H9 (cell line): ENCODE measurements at places on chromosomes 11 and 22.

DNA sequence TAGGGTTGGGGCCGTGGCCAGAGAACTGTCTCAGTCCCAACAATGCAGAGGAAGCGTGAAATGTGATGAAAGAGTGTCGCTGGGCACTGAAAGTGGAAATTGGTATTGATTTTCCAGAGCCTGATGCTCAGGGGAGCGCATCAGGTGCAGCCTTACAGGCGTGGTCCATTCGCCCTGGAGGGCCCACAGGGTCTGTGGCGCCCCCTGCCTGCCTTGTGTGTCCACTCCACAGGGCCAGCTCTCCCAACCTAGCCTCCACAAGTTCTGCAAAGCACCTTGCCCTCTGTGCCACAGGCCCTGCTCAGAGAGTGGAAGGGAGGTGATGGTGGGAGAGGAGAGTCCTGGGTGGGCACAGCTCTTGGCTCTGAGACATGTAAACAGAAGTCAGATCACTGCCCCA, 54.9 kb upstream of the LMO1 start:
- DNase-seq = peak; percentile 77

- peak; percentile 51 for DNase-seq
Measured at GRCh38 chr11:73152861-73153483, 10.9 kb upstream of the FCHSD2 start.

GRCh38 chr22:27381960-27382742, 419.4 kb downstream of the MN1 start:
- DNase-seq = peak; percentile 61

GRCh38 chr22:40966726-40967085, 15.5 kb downstream of the RBX1 start:
- no peak for DNase-seq

- DNase-seq = no peak
Measured at GRCh38 chr22:36136475-36136874, 24.1 kb downstream of the APOL3 start.

DNA sequence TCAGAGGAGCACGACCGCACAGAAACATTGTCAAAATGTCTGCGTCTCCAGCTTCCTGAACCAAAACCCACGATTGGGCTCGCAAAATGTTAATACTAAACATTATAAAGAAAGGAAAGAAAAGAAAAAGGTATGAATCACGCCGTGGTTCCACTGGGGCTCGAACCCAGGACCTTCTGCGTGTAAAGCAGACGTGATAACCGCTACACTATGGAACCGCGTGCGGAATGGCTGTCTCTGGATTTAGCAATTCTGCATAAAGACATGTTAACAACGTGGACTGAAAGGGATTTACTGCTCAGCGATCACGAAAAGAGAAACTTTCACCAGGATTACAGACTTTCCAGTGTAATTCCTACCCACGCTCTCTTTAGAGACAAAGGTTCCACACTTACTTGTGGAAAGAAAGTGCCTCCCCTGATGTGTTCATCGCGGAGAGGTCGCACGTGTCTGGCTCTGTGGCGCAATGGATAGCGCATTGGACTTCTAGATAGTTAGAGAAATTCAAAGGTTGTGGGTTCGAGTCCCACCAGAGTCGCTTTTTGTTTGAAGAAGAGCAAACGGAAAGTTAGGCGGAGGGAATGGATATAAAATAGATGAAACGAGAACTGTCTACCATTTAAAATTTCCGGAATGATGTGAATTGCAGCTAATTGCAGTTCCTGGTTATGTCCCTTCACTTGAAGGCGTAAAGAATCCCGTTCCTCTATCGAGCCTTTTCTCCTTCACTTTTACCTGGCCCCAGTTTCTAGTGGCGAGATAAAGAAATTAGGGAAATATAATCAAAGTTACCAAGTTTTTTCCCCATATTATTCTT, 39.7 kb downstream of the OR4D9 start:
- DNase-seq = peak; percentile 81

DNA sequence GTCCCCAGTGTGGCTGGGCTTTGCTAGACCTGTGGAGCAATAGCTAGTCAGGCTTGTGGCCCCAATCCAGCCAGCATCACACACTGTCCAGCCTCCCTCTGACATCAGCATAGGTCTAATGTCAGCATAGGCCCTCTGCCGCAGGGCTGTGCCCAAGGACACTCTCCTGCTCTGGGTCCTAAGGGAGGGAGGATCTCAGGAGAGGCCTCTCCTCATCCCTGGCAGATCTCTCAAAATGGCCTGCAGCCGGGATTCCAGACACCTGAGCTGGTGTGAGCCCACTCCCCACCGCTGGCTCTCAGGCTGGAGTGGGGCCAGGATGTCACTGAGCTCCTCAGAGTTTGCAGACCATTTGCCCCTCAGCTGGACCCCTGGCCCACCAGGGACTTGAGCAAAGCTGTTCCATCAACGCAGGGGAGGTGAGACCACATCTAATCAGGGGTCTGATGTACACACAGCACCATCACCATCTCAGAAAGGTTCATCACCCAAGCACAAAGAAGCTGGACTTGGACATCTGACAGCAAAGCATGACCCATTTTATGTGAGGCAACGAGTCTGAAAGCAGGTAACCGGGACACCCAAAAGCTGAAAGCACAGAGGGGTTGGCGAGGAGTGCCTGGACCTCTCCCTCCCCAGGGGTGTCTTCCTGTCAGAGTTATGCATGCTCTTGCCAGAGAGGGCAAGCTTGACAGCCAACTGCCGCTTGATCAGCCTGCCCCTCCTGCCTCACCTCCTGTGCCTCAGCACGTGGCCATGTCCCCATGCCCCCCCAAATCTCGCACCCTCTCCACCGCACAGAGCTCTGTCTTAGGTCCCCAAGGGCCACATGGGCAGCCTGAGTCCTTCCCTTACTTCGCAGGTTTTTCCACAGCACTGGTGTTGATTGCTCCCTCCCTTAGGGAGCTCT, 69.7 kb upstream of the SEPTIN5 start:
- peak; percentile 28 for DNase-seq

- DNase-seq = no peak
Measured at GRCh38 chr22:17781319-17782031, 7.2 kb upstream of the BID start.

DNA sequence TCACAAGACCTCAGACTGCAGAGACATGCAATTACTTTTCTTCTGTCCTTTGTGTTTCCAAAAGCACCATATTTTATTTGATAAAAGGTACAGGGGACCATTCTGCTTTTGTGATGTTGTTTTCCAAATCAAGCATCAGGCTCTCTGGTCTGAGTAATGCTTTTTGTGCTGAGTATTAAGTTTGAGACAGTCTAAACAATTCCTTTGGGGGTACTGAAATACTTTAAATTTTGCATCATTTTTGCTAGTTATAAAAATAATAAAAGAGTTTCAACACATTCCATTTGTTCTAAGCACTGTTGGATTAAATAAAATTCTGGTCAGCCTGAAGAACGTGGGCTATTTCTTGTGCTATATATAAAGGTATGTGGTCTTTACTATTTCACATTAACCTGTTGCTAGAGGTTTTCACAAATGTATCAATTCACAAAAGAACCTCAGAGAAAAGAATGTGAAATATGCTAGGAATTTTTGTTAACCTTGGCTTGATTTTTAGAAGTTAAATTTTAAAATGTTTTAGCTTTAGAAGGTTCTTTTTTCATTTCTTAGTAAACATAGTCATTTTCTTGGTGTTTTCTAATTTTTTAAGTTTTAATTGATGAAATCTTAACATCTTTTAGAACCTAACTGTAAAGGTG, 61.6 kb downstream of the C22orf31 start:
- no peak for DNase-seq

- DNase-seq = no peak
Measured at GRCh38 chr11:80502511-80502910, 1061.7 kb upstream of the TENM4 start.

DNA sequence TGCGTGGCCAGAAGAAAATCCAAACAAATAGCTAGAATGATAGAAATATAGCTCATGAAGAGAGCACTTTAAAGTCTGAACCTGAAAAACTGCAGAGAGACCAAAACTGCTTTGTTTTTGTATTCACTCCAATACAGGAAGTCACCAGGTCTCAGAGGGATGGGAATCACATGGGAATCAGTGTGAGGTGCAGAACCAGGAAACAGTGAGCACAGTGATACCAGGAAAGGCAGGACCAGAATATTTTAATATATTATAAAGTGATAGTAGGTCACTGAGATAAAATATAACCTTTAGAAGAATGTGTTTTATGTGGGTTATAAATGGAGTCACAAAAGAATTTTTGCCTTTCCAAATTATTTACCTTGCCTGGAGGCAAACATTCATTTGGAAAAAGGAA, 277.3 kb downstream of the CASP12 start:
- DNase-seq = no peak

GRCh38 chr11:73389134-73389525, 12.9 kb downstream of the RELT start:
- no peak for DNase-seq

DNA sequence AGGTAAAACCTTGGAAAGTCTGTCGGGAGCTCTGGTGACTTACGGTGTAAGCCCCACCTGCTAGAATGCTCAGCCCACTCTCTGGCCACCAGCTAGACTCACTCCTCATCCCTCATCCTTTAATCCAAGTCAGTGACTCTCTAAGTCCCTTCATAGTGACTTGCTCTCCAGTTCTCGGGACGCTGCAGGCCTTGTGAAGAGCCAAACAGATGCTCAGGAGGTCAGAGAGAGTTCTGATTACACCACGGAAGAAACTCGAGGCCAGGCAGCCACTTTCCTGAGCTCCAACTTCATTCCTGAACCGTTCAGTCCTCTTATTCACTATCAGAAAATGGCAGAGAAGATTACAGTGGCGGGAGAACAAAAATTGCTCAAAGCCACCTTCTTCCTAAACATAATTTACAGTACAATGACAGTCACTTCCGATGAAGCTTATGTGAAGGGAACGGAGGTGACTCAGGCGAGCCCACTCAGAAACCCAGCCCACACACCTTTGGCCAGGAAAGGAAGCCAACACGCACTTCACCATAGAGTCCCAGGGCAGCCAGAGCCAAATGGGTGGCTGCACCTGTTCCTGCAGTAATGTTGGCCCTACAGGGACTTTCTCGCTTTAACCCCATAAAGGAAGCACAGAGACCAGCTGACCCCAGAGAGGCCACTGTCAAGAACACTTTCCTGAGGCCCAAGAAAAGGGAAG, 100.4 kb downstream of the GALNT18 start:
- no peak for DNase-seq

GRCh38 chr11:80778941-80779340, 1338.1 kb upstream of the TENM4 start:
- DNase-seq = no peak

DNA sequence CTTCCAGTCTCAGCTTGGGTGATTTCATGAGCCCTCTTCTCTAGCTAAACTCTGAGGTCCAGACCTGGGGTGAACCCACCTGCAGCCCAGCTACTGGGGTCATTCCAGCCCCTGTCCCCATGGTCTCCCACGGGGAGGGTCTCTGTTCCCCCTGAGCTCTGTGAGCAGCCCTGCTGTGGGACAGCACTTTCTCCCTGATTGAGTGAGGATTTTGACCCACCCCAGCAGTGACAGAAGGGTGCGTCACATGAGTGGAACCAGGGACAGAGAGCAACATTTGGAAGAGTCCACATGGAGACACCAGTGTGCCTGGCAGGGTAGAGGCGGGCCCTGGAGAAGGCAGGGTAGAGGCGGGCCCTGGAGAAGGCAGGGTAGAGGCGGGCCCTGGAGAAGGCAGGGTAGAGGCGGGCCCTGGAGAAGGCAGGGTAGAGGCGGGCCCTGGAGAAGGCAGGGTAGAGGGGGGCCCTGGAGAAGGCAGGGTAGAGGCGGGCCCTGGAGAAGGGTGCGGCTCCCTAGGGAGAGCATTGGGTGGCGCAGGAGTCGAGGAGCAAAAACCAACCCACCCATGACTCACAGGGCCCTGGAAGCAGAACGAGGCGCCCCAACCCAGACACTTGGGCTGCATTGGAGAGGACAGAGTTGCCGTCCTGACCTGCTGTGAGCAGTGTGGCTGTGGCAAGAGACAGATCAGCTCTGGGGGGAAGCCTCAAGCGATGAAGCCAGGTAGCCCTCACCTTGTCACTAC, 227.7 kb upstream of the B3GAT1 start:
- no peak for DNase-seq

DNA sequence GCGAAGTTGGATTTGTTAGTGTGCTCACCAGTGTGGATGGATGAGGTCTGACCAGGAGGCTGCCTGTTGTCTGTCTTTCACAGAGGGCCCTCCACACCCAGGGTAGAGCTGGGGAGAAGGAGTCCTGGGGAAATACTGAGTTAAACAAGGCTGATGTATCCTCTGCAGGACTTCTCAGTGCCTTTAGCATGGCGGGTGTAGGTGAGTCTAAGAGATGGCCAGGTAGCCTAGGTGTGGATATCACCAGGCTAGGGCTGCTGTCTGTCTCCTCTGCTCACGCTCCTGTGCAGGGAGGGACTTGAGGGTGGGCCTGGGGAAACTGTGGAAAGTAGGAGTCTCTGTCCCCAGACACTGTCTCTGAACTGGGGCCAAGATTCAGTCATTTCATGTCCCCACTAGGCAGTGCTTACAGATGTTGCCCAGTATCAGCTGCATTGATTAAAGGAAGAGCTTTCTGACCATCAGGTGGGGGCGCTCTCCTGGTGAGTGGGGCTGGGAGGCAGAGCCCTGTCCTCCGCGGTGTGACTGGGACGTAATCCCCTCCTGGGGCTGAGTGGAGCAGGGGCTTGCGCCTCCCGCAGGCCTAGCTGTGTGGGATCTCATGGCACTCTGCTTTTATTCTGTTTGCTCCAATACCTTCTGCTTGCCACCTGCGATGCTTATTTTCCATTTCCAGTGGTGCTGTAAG, 35.5 kb upstream of the CCDC188 start:
- DNase-seq = peak; percentile 87

GRCh38 chr11:10122326-10123197, 171.5 kb downstream of the SBF2 start:
- DNase-seq = no peak

- no peak for DNase-seq
Measured at GRCh38 chr11:90913131-90913668, 690.4 kb upstream of the CHORDC1 start.

GRCh38 chr11:66614073-66614472, 2.4 kb upstream of the RBM14 start:
- no peak for DNase-seq

DNA sequence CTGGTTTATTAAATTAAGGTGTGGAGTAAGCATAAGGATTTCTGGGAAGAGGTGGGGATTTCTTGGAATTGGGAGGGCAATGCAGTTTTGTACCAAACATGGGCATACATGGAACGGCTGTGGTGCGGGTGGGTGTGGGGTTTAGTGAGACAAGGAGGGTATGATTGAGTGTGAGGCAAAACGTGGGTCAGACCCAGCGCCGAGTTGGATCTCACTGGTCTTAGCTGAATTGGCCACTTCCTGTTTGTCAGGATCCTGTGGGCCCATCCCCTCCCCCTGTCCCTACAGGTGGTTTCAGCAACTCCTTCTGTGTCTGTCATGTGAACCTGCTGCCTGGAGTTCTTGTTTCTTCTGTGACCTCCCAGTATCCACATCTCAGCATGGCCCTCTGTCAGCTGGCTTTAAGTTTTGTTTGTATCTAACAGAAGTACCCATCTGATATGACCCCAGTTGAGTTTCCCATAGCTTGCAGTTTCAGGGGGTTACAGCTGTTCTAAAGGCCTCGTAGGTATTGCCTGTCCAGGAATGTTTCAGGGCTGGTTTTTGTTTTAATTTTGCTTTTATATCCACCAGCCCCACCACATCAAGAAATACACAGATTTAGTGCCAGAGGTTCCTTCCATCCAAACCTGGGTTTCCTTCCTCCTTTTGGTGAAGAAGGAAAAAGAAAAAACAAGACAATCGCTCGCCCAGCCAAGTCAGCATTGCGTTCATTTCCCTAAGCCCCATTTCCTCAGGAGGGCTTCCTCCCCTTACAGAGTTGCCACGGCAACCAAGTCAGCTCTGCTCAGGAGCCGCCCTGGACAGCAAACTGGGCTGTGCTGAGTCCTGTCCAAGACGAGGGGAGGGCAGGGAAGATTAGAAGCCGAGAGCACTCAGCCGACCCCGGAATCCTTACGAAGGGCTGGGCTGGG, 6.0 kb downstream of the APOL1 start:
- DNase-seq = peak; percentile 76
